NCI-H1092 (cell line): ENCODE measurements at places on chromosomes 1 and 21.

DNA sequence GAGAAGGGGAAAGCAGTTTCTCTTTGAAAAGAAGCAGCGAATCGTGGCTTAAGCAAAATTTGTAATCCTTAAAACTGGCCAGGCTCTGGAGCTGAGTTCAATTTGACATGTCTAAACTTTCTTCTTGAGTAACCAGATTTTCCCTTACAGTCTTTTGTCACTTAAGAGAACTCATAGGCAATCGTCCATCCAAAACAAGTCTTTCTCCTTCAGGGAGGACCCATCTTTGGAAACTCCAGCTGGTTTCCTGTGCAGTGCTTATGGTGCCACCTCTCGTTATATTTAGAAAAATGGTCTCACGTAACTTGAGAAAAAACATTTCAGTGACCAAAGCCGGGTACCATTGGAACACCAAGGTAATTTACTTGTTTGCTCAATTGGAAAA is 1.8 kb upstream of the PTTG1IP start:
- no peak for DNase-seq

DNA sequence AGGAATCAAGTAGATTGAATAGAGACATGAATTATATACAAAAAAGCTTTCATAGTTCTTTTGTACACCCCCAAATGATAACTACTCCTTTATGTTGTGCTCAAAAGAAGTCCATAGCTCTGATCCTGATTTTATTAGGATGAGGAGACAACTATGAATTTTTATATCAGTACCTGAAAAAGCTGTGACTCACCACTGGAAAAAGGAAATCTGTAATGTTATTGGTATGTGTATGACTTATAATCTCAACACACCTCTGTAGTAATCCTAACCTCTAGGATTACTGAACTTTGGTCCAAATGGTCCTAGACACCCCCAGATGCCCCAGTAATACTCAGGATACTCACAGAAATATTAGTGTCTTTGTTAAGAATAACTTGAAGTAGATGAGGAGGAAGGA is 10.2 kb downstream of the PRKAB2 start:
- no peak for DNase-seq

GRCh38 chr1:1318131-1318652 is 6.3 kb downstream of the INTS11 start:
- peak; percentile 35 for DNase-seq

DNA sequence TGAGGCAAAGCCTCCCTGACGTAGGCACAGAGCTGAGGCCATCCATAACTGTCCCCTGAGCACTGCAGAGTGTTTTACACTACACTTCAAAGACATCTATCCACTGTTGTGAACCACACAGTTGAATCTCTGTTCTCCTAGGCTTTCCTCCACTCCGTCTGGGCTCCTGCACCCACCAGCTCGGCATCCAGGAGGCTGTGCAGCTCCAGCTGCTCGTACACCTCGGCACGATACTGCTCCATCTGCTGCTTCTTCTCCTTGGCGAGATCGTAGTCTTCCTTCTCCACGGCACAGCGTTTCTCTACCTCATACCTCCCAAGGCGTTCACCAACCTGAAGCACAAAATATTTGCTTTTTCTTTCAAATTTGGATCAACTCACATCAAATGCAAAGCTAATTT is 18.2 kb downstream of the CEP104 start:
- no peak for DNase-seq

DNA sequence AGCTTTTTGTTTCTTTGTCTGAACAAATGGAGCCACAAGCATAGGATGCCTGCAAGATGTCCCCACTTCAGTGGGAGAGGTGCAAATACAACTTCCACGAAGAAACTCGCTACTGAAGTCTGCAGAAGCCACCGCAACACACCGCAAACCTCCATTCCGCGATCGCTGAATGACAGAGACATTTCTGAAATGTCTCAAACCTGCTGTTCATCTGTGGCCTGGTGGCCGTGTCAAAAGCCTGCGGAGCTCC is 1.0 kb downstream of the TP53BP2 start:
- DNase-seq, result peak; percentile 9

GRCh38 chr1:46616277-46617107 is at the start of gene MOB3C:
Gene MOB3C (minus strand): TSS chr1:46616811. CDS start chr1:46613321, 3,490 bp downstream.
- no peak for DNase-seq

DNA sequence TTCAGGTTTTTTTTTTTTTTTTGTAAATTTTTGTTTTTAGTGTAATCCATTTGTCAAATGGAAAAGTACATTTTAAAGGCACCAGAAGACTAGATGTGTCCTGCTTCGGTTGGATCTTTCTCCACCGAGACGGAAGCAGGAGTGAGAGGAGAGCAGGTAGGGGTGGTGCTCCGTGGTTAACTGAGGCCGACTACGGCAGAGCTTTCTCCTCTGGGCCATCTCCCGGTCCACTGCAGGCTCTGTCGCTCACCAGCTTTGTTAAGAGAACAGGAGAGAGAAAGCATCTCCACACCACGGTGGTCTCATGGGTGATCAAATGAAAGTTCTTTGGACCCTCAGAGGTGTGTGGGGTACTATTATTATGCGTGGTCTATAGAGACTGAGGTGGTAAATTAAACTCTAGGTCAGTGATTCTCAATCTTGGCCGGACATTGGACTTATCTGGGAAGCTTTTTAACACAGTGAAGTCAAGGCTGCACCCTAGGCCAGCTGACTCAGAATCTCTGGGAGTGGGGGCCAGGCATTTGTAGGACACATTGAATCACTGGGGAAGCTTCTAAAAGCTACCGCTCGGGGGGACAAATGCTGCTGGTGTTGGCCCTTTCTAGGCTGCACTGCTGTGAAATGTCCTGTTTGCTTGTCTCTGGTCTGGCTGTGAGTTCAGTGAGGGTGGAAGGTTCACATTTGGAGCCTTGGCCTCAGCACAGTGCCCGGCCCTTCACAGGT is 25.0 kb downstream of the ABCA4 start:
- DNase-seq, result no peak
